Mesangial cell (primary cell): ENCODE measurements at places on chromosomes 5 and 9. TPM values are rescaled to one million over a fixed set of nuclear protein-coding genes. Genes with fewer than 3 reads are reported as not detected.

Gene LHX6
- under 0.01 and 0.13 TPM in 2 replicates for total RNA-seq

Gene DDX4
- total RNA-seq = not detected in 2 replicates

Gene RABL6
- 117 and 144 TPM in 2 replicates for total RNA-seq

Gene MLANA
- not detected in 2 replicates for total RNA-seq

Gene TLE1
- total RNA-seq = 71.7 and 84.8 TPM in 2 replicates

Gene LCNL1
- total RNA-seq = 2.5 TPM in 1 of 2 replicates, not detected in the other

Gene SLC6A18
- total RNA-seq = not detected in 2 replicates

Gene ZDHHC12
- 111 and 159 TPM in 2 replicates for total RNA-seq

Gene PIP5KL1
- 2.5 and 4.2 TPM in 2 replicates for total RNA-seq

Gene ARID3C
- total RNA-seq = 0.51 TPM in 1 of 2 replicates, not detected in the other

Gene PCDHGA3
- 0.65 and 2.5 TPM in 2 replicates for total RNA-seq

Gene S100Z
- not detected in 2 replicates for total RNA-seq

Gene TYRP1
- total RNA-seq = not detected in 2 replicates

Gene SERINC5
- total RNA-seq = 10.6 and 24.1 TPM in 2 replicates

Gene FBP2
- total RNA-seq = not detected in 2 replicates

Gene PROB1
- total RNA-seq = 3.1 and 3.4 TPM in 2 replicates

Gene GNA14
- 0.49 and 0.51 TPM in 2 replicates for total RNA-seq

Gene NPR3
- 0.81 and 3.0 TPM in 2 replicates for total RNA-seq

Gene CDHR2
- total RNA-seq = not detected in 2 replicates

Gene MRPS2
- total RNA-seq = 67.8 and 85.9 TPM in 2 replicates

Gene GARIN3
- total RNA-seq = not detected in 2 replicates

Gene SEMA4D
- total RNA-seq = 5.9 and 23.7 TPM in 2 replicates

Gene PFN3
- not detected in 2 replicates for total RNA-seq

Gene ELOVL7
- total RNA-seq = 1.1 and 5.8 TPM in 2 replicates

Gene ADAMTS12
- 5.1 and 7.0 TPM in 2 replicates for total RNA-seq

Gene C9orf153
- total RNA-seq = 0.16 TPM in 1 of 2 replicates, not detected in the other

Gene BICD2
- total RNA-seq = 33.7 and 36.0 TPM in 2 replicates

Gene SPINK4
- total RNA-seq = not detected in 2 replicates

Gene FCN1
- total RNA-seq = not detected in 2 replicates

Gene SMIM33
- under 0.01 TPM in 1 of 2 replicates, not detected in the other for total RNA-seq

Gene STING1
- 37.8 and 60.0 TPM in 2 replicates for total RNA-seq

Gene GPR151
- not detected in 2 replicates for total RNA-seq

Gene ZNF462
- 17.1 and 25.7 TPM in 2 replicates for total RNA-seq

Gene IFNA21
- not detected in 2 replicates for total RNA-seq

Gene GABRA1
- not detected in 2 replicates for total RNA-seq

Gene SNX18
- total RNA-seq = 23.1 and 37.1 TPM in 2 replicates

Gene PLAC8L1
- total RNA-seq = not detected in 2 replicates

Gene INSL4
- not detected in 2 replicates for total RNA-seq

Gene NIM1K
- 0.13 TPM in 1 of 2 replicates, not detected in the other for total RNA-seq

Gene GRIA1
- not detected in 2 replicates for total RNA-seq

Gene ANKRA2
- 9.0 and 13.8 TPM in 2 replicates for total RNA-seq

Gene TMEM215
- total RNA-seq = not detected in 2 replicates

Gene CLIC3
- total RNA-seq = 16.5 and 47.4 TPM in 2 replicates
